Body of pancreas (tissue), 4 donors: ENCODE measurements at places on chromosomes 11 and 22. TPM values are rescaled to one million over a fixed set of nuclear protein-coding genes. Genes with fewer than 3 reads are reported as not detected.

DNA sequence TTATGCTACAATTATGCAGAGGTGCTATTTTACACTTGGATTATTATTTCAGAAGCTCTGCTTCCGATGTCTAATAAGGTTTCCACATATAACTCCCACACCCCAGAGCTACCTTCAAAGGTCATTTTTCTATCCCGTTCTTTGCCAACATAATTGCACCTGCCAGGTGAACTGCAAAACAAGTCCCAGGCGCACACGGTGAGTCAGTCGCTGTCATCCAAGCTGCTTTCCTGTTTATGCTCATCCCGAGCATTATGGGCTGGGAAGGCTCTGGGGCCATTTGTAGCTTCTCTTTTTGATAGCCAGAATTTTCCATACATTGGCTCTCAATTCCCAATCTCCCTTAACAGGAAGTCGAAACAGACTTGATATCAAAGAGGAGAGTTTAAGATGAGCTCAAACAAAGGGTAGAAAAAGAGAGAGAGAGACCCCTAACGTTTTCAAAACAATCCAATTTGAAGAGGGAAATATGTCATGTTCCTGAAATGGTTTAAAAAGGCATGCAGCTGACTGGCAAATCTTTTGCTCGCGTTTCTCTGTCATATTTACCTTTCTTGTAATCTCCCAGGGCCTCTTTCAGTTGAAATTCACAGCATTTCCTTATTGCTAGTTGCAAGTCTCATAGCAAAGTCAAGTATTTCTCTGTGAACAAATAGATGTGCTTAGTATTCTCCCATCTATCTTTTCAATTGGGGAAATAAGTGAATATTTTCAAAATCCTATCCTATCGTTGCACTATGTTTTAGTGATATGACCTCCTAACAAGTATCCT is 815.9 kb downstream of the KCNA4 start:
- no peak for DNase-seq

Gene CAVIN3
- 47.7 TPM for total RNA-seq

DNA sequence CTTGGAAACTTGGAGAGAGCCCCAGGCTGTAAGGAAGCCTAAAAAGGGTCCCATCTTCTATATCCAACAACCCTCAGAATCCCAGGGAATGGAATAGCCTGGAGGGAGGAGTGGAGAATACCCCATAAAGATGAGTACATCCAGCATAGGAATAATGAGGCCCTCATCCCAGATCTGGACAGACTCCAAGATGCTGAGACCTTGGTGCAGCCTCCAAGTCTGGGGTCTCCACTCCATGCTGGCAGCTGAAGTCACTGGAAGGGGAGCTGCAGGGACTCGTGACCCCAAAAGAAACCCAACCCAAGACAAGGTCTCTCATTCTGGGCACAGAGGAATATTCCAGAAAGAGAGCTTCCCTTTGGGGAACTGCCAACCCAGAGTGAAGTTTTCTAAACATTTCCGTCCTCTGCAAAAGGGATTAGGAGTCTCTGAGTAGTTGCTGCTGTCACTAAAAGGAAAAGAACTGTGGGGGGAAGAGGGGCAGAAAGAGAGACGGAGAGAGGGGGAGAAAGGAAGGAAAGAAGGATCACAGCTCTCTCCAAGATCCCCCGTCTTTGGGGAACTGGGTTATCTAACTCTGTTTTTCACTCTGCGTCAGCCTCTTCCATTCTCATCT is 589 bp downstream of the SCGB1A1 start:
- no peak for DNase-seq

GRCh38 chr11:91312541-91312940 is 912.1 kb upstream of the FAT3 start:
- DNase-seq, result no peak

Gene RFPL3
- total RNA-seq, result not detected

DNA sequence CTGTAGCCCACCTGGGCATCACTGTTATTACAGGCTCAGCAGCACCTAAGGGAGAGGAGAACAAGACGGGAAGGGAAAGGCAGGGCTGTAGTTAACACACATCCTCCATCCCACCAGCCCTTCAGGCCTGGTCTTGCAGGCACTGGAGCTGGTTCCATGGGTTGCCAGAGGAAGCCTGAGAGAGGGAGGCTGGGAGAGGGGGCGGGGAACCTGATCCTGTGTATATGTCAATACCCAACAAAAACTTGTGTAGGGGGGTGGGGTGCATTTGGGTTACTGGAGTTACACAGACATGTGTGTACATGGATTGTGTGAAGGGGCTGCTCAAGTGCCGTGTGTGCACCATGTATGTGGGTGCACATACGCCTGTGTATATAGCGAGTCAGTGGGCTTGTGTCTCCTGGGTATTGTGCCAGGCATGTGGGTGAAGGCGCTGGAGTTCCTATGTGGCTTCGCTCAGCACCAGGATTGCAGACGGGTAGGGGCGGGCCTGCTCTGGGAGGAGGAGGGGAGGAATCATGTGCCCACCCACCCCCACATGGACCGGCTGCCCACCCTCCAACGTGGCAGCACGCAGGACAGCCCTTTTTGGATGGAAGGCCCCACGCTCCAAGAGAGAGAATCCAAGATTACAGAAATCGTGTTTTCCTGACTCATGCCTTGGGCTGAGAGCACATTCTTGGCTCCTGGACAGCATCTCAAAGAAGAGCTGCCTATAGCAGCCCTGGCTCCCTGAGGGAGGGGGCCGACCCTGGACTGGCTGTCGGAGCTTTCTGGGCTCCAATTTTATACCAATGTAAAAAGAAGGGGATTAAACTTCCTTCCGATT is 4.2 kb upstream of the SERPINH1 start:
- DNase-seq, result no peak

- no peak for DNase-seq
Measured at GRCh38 chr11:134152696-134153095, 71.1 kb downstream of the NCAPD3 start.
